Neural crest cell (in vitro differentiated cells): ENCODE measurements at places on chromosomes 11 and 22. TPM values are rescaled to one million over a fixed set of nuclear protein-coding genes. Genes with fewer than 3 reads are reported as not detected.

The MS4A8 gene
- total RNA-seq: not detected in 2 replicates

The SLC35E4 gene
- 4.4 and 4.5 TPM in 2 replicates for total RNA-seq

The C22orf23 gene
- total RNA-seq: 0.79 and 1.5 TPM in 2 replicates

DNA sequence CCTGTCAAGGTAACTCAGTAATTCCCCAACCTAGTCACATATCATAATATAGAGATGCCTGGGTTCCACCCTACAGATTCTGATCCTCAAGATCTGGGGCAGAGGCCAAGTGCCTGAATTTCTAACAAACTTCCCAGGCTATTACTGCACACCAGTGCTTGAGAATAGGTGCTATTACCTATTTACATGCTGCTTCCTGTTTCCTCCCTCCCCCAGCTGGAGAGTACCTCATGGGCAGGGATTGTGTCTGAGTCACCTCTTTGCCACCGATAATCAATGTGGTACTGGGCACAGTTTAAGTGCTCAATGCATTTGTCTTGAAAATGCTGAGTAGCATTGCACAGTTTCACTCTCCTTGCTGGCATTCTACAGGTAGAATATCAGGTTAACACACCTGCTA is 582.2 kb upstream of the CADM1 start:
- H3K36me3 ChIP-seq: no peaks in the 10 kb centered on the region
- peaks cover 4% of the 10 kb centered on the region for H3K27me3 ChIP-seq
- DNase-seq: no peak
- no peak overlapping the region for H3K4me3 ChIP-seq
- peaks cover 4% of the 10 kb centered on the region for H3K4me1 ChIP-seq
- H3K27ac ChIP-seq: no peak overlapping the region

DNA sequence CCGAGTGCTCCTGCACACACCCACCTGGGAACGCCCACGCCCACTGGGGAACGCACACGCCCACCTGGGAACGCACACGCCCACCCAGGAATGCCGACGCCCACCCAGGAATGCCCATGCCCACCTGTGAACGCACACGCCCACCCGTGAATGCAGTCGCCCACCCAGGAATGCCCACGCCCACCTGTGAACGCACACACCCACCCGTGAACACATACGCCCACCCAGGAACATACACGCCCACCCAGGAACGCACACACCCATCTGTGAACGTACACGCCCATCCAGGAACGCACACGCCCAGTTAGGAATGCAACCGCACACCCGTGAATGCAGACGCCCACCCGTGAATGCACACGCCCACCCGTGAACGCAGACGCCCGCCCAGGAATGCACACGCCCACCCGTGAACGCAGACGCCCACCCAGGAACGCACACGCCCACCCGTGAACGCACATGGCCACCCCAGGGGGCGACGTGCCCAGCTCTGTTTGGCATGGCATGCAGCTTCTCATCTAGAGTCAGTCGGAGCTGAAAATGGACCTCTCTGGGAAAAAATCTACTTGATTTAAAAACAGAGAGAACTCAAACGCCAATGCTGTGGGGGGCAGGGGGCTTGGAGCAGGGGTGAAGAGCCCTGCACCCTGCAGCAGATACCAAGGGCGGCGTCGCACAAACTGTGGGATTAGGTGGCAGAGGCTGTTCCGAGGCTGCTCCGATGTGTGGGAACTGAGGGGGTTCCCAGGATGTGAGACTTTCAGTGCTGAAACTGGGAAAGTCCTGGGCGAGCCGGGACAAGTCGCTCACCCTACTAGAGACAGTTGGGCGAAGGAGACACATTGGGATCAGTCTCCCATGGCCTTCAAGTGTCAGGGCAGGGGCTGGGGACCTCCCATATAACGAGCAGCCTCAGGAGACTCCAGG is 83.3 kb downstream of the MYEOV start:
- H3K4me1 ChIP-seq: peaks cover 6% of the 10 kb centered on the region
- no peak overlapping the region for H3K4me3 ChIP-seq
- H3K27me3 ChIP-seq: no peaks in the 10 kb centered on the region
- no peak overlapping the region for H3K27ac ChIP-seq
- no peak for DNase-seq
- no peaks in the 10 kb centered on the region for H3K36me3 ChIP-seq

DNA sequence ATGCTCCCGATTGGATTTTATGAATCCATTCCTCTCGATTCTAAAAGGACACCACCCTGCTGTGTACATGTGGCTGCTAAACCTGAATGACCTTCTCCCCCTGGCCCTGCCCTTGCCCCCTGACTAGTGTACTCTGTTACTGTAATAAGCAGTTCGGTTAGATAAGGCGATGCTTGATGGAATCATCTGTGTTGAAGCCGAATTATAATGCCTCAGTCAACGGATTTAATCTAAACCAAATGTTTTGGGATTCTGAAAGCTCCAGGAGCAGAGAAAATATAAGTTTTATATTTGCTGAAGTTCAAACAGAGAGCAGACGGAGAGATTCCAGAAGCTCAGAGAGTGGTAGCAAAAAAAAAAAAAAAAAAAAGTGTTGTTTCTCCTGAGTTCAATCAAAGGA is 275.4 kb upstream of the MPPED2 start:
- no peak for DNase-seq
- H3K27ac ChIP-seq: no peak overlapping the region
- H3K36me3 ChIP-seq: no peaks in the 10 kb centered on the region
- peaks cover 22% of the 10 kb centered on the region for H3K4me1 ChIP-seq

DNA sequence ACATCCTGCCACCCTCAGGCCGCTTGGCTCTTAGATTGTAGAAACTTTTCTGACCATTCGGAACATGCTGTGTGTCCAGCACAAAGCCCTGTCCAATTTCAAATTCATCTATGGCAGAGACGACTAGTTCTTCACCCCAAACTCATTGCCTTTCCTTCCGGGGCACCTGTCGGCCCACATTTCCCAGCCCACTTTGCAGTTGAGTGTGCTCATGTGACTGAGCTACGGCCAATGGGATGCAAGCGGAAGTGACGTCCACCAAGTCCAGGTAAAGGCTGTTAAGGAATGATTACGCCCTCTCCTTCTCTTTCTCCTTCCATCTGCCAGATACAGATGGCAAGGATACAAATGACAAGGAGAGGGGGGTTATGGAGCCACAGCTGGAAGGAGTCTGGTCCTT is 32.5 kb downstream of the SYT13 start:
- H3K27ac ChIP-seq: no peak overlapping the region
- no peaks in the 10 kb centered on the region for H3K4me1 ChIP-seq
- H3K27me3 ChIP-seq: peaks cover 15% of the 10 kb centered on the region
- no peak for DNase-seq
- no peak overlapping the region for H3K4me3 ChIP-seq
- H3K36me3 ChIP-seq: no peaks in the 10 kb centered on the region

GRCh38 chr11:86247608-86248007 is 3.1 kb downstream of the EED start:
- no peak for DNase-seq
- no peak overlapping the region for H3K27ac ChIP-seq
- peaks cover 9% of the 10 kb centered on the region for H3K27me3 ChIP-seq
- peak overlapping the region; percentile 36 for H3K4me3 ChIP-seq
- peaks cover 21% of the 10 kb centered on the region for H3K4me1 ChIP-seq

DNA sequence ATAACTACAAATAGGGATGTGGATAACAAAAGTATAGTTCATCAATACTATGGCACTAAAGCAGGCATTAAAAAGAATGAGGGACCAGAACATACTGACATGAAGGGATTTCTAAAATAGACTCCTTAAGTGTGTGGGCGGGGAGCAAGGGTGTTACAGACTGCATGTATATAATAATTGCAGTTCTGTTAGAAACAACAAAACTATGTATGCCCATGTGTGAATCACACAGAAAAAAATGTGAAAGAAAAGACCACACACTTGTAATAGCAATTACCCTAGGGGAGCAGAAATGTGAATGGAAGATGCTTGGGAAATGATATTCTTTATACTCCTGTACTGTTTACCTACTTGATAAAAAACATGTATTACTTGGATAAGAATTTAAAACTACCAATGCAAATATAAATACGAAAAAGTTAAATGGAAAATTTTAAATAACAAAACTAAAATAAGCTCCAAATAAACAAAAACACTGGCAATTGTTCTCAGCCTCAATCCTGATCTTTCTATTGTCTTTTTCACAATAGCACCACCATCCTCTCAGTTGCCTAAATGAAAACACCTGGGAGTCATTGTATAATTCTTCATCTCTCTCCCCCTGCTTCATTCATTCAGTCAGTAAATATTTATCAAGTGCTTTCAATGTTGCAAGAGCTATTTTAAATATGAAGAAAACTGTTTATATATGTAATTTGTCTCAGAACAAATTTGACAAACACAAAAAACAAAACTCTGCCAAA is 129.8 kb downstream of the FCHSD2 start:
- H3K27me3 ChIP-seq: no peaks in the 10 kb centered on the region
- H3K27ac ChIP-seq: no peak overlapping the region
- no peak for DNase-seq
- no peaks in the 10 kb centered on the region for H3K4me1 ChIP-seq
- peaks cover 23% of the 10 kb centered on the region for H3K36me3 ChIP-seq

GRCh38 chr11:93099806-93100205 is 98.0 kb downstream of the SLC36A4 start:
- no peak overlapping the region for H3K4me3 ChIP-seq
- no peak for DNase-seq
- H3K4me1 ChIP-seq: peaks cover 5% of the 10 kb centered on the region
- H3K36me3 ChIP-seq: no peaks in the 10 kb centered on the region
- peak overlapping the region; percentile 70 for H3K27ac ChIP-seq

DNA sequence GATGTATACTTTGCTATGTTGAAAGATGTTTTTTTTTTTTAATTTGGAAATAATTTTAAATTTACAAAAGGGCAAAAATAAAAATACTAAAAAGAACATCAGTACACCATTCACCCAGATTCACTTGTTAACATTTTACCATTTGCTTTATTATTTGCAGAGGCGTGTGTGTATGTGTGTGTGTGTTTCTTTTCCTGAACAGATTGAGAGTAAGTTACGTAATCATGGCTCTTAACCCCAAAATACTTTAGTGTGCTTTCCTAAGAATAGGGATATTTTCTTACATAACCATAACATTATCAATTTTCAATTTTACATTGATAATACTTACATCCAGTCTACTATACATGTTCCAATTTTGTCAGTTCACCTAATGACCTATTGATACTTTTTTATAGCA is 91.5 kb upstream of the HORMAD2 start:
- H3K27me3 ChIP-seq: no peaks in the 10 kb centered on the region
- no peaks in the 10 kb centered on the region for H3K36me3 ChIP-seq
- no peak overlapping the region for H3K4me3 ChIP-seq
- no peak overlapping the region for H3K27ac ChIP-seq
- H3K4me1 ChIP-seq: peaks cover 7% of the 10 kb centered on the region
- no peak for DNase-seq

- DNase-seq: no peak
- H3K4me3 ChIP-seq: peak overlapping the region; percentile 92
- peaks cover 22% of the 10 kb centered on the region for H3K27me3 ChIP-seq
- peaks cover 29% of the 10 kb centered on the region for H3K4me1 ChIP-seq
- no peaks in the 10 kb centered on the region for H3K36me3 ChIP-seq
These were observed 1.9 kb downstream of the CLTCL1 start for GRCh38 chr22:19289475-19290161.

DNA sequence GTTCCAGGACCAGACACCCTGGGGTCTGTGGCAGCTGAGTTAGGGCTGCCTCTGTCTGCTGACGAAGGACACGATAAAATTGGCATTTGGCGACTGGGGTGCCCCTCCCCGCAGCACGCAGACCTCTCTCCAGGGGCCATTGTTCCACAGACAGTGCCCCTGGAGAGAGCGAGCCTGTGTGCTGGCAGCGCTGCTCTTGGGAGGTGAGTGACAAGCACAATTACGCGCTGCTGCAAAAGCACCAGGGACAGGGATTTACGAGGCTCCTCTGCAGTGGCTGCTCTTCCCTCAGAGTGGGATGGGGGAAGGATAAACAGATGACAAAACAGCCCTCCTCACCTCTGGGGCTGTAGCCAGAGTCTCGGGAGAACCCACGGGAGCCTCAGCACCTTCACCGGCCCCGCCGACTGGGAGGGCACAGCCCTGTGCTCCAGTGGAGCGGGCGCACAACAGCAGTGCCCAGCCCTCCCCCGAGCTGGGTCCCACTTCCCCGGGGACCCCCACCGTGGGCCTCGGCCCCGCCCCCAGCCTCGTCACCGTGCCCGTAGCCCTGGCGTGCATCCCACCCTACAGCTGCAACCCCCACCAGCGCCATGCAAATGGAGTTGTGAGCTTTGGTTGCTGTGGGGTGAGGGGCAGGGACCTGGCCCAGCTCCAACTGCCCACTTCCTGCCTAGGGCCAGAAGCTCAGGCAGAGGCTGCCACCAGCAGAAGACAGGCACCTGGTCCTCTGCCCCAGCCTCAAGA is 19.6 kb downstream of the CHID1 start:
- no peak overlapping the region for H3K4me3 ChIP-seq
- H3K4me1 ChIP-seq: no peaks in the 10 kb centered on the region
- peaks cover 7% of the 10 kb centered on the region for H3K36me3 ChIP-seq
- no peak overlapping the region for H3K27ac ChIP-seq
- no peaks in the 10 kb centered on the region for H3K27me3 ChIP-seq
- DNase-seq: no peak

DNA sequence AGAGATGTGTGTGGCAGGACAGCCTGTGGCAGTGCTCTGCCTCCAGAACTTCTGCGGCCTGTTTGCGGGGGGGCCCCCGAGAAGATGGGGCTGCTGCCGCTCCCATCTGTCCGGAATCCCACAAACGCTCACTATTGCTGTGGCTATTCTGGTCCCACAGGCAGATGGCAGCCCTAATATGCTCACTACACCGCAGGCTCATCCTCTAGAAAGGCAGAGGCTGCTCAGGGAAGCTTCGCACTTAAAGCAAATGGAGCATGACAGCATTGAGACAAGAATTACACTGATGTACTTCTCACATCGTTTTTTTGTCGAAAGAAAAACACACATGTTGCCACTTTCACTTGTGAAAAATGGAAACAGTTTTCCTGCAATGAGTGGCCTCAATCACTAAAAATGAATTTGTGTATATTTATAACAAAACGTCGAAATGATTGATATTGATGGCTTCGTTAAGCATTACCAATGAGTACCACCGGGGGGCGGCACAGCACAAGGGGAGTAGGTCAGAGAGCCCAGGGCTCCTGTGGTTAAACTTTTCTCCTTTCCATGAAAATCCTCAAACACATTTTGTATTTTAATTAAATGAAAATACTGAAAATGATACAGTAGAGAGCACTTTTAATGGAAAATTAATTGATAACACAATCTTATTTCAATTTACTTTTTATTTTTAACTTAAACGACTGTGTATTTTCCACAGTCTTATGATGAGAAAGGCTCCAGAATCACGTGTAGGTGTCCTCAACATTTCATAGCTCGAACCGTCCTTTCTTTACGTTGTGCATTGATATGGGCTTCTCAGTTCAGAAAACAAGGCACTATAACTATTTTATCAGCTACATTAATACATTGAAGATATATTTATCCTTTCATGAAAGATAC is 69.1 kb downstream of the CTTN start:
- no peak overlapping the region for H3K4me3 ChIP-seq
- peaks cover 18% of the 10 kb centered on the region for H3K4me1 ChIP-seq
- H3K36me3 ChIP-seq: no peaks in the 10 kb centered on the region
- H3K27me3 ChIP-seq: no peaks in the 10 kb centered on the region
- DNase-seq: peak; percentile 83
- no peak overlapping the region for H3K27ac ChIP-seq

GRCh38 chr22:24191381-24191841 is 10.1 kb downstream of the SUSD2 start:
- no peaks in the 10 kb centered on the region for H3K36me3 ChIP-seq
- H3K27me3 ChIP-seq: no peaks in the 10 kb centered on the region
- no peak overlapping the region for H3K4me3 ChIP-seq
